ENCODE measurements at places on chromosomes 1 and 21.

DNA sequence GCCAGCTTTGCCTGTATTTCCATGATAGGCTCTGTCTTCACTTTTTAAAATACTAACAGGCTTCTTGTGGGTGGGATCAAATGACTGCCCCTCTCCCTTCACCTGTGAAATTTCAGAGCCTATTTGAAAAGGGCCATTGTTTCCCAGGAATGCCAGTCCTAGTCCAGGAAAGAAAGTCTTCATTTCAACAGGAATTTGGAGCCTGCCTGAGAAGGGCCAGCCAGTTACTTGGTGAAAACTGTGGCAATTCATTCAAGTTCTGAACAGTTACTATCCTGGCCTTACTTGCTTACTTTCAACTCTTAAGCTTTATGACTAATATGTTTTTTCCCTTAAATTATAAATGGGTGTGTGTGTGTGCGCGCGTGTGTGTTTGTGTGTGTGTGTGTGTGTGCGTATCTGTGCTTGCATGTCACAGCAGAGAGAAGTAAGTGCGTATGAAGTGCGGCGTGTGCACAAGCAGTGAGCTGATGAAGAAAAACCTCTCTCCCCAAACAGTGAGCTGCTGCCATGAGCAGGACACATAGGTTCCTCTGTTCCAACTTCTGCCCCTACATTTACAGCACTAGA lies 67.5 kb upstream of the RNPC3 start:
- no peak for DNase-seq

DNA sequence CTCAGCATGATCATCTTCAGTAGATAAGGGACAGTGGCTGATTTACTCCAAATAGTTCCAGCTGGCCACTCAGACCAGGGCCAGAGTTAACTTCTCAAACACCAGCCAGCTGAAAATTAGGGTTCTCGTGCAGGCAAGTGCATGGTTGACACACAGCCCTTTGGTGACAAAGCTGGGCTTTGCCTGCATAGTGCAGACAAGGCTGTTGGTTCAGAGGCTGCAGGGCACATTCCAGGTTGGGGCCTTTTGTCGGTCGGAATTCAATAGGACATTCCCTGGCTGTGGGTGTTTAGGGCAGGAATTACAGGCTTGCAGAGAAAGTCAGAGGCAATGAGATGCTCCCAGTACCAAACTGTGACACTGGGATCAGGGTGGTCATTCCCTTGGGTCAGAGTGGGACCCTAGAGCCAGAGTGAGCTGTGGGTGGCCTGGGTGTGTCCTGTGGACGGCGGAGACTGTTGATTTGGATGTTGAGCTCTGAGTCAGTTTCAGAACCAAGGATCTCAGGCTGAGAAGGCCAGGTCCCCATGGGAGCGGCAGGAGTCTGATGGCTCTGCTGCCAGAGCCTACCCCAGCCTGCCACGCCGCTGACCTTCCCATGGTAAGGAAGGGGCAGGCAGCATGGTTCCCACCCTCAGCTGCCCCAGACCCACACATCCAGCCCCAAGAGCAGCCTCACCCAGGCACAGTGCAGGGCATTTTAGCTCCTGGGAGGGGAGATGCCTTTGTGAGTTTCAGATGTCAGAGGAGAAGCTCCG lies 56.2 kb downstream of the STUM start:
- no peak for DNase-seq

GRCh38 chr1:48556186-48556850 lies 84.3 kb upstream of the SPATA6 start:
- DNase-seq, result no peak

- DNase-seq, result no peak
Observed at GRCh38 chr1:162302306-162303003, 74.2 kb downstream of the SPATA46 start.

DNA sequence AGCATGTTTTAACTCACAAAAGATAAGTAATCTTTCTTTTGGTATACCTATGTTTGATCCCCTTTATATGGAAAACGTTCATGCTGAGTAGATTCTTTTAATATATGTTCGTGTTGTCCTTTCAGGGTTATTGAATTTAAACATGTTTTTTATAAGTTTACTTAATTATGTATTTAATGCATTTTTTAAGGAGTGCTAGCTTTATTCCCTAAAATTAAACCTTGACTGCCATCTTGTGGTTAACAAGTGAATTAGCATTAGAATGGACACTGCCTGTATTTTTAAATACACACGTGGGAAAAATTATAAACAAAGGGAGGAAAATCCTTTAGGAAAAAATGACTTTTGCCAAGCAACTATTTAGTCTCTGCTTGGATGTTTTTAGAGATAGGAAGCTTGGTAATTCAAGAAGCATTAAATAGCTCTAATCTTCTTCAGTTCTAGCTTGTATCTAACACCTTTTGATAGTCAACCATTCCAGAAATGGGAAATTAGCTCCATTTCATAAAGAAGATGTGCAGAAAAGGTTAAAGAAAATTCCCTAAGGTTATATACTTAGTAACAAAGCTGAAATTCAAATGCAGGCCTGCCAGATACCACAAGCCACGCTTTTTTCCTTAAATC lies 43.0 kb downstream of the UBE2U start:
- DNase-seq, result no peak
